Activated T-cell treated with anti-CD3 and anti-CD28 coated beads for 1 hour (primary cell): ENCODE measurements at places on chromosomes 7 and 10.

GRCh38 chr7:81473236-81473635, 296.6 kb downstream of the HGF start:
- DNase-seq = no peak

DNA sequence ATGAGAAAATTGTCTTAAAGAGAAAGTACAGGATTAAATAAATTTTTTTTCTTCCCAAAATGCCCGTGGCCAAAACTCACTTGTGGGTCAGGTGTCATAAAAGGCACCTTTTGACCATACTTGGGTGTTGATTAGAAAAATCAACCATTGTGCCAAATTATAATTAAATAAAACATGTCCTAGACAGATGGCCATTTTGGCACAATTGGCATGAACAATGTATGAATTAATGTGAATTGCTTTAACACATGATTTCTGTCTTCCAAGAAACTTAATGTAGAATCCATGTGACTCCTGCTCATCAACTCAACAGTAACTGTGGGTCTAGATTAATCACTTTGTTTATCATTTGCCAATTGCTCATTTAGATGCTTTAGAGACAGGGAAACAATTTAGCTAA, 64.0 kb downstream of the CSTF2T start:
- DNase-seq = no peak

- DNase-seq = no peak
Measured at GRCh38 chr7:15446280-15446679, 115.5 kb downstream of the AGMO start.

DNA sequence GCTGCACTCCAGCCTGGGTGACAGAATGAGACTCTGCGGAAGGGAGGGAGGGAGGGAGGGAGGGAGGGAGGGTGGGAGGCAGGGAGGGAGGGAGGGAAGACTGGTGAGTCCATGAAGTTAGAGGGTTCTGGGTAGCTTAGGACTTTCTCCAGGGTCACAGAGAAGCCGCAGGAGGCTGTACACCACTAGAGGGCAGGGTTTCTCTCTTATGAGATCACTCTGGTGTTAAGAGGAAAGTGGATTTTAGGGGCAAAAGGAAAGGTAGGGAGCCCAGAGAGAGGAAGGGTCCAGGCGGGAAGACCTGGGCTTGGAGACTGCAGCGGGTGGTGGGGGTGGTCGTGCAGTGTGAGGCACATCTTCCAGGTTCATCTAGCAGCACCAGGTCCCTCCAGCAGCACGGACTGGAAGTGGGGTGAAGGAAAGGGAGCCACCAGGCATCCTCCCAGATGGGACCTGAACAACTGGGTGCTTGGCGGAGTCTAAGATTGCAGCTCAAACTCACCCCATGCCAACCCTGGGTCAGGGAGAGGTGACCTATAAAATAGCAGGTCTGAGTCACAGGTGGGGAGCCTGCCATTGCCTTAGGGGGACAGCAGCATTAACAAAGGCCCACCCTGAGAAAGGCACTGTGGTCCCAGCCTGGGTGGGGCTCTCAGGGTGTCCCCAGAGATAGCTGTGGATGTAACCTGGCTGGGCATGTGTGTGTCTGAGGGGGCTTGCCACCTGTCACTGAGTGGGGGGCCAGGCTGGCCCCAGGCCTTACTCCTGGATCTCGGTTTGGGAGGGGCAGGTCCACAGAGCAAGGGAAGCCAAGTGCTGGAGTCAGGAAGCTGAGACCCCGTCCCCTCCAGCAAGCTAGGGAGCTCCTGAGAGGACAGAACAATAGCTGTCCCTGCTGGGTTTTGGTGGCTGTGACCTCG, 48.5 kb upstream of the SLC29A3 start:
- peak; percentile 9 for DNase-seq

- no peak for DNase-seq
Measured at GRCh38 chr7:41002741-41003610, 699.9 kb downstream of the INHBA start.

DNA sequence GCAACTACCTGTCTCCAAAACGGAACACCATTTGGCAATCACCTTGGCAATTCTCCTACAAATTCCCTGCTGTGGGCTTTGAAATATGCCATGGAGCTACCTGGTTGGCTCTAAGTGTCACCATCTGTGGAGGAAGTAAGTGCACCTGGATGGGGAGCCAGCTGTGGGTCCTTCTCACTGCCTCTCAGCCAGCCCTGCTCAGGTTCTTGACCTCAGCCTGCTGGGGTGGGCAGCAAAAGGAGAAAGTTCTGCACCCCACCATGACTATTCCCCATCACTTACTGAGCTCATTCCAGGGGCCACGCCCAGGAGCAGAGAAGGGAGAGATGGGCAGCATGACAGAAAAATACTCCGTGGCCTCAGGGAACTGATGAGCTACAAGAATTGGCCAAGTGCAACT, 158.7 kb downstream of the TNS3 start:
- no peak for DNase-seq

GRCh38 chr10:16477757-16478156, 40.9 kb downstream of the PTER start:
- DNase-seq = no peak

GRCh38 chr7:25732766-25733217, 419.2 kb upstream of the NFE2L3 start:
- DNase-seq = no peak

DNA sequence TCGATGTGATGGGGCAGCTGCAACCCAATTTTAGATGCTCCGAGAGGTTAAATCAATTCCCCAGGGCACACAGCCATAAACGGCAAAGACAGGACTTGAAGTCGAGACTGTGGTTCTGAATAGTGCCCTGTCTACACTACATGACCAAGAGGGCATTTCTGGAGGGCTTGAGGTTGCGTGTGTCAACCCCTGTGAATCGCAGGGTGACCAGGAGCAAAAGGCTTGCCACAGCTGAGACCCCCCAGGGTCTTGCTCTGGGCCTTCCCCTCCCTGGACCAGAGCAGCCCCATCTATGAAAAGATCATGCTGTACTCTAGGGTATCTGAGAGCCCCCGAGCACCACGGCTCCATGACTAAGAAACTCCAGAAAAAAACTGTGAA, 26.8 kb upstream of the RASGEF1A start:
- no peak for DNase-seq

- DNase-seq = no peak
Measured at GRCh38 chr10:132205650-132206376, 19.1 kb downstream of the DPYSL4 start.

DNA sequence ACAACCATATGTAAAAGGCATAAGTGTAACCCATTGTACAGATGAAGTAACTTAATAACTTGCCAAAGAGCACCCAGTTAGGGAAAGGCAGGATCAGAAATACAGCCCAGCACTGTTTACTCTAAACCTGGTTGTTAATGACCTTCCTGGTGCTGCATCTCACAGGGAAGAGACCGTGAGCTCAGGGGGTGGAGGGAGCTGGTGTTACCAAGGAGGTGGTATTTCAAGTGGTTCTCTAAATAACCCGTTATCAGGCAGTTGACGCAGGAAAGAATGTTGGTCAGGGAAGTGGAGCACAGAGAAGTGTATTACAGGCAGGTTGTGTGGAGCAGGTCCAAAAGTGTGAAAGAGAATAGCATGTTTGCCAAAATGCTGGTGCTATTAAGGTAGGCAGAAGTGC, 4.4 kb upstream of the ST7 start:
- DNase-seq = no peak

GRCh38 chr10:111151595-111152307, 74.9 kb downstream of the ADRA2A start:
- DNase-seq = no peak

GRCh38 chr10:102677331-102678067, 33.2 kb downstream of the TRIM8 start:
- DNase-seq = no peak

- DNase-seq = no peak
Measured at GRCh38 chr7:20064181-20064970, 152.8 kb downstream of the MACC1 start.

- DNase-seq = no peak
Measured at GRCh38 chr7:44733708-44734481, 14.8 kb upstream of the ZMIZ2 start.

DNA sequence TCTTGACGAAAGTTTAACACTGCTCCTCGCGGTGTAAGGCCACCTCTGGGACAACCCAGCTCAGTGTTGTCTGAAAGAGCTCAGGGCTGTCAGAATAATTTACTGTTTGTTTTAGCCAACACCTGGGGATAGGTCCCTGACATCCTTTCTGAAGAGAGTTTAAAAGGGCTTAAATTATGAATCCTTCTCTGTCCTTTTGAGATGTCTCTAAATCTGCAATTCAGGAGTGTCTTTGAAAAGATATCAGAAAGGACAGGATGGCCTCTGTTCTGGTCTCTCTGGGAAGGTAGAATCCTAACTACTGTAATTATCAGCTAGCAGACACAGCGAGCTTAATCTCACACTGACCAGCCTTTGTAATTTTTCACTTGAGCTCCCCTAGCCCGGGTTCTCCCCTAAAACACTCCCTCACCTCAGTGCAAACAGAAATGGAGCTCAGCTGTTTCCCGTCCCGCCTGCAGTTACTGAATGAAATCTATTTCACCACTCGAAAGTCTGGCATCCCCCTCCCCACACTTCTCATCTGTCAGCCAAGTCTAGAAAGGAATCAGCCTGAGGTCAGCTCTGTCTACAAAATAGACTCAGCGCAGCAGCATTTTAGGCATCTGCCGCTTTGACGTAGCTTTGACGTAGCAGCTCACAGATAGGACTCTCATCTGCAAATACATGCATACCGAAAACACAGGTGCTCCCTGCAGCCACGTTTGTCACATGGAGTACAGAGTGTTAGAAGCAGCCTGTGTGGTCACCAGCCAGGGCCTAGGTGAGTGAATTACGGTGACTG, 4.8 kb downstream of the DYNC2I1 start:
- no peak for DNase-seq

- DNase-seq = no peak
Measured at GRCh38 chr7:122750389-122750788, 47.7 kb upstream of the RNF148 start.

GRCh38 chr10:48895803-48896195, 43.8 kb downstream of the LRRC18 start:
- no peak for DNase-seq

GRCh38 chr7:66283003-66283920, 78.1 kb downstream of the TPST1 start:
- DNase-seq = no peak

DNA sequence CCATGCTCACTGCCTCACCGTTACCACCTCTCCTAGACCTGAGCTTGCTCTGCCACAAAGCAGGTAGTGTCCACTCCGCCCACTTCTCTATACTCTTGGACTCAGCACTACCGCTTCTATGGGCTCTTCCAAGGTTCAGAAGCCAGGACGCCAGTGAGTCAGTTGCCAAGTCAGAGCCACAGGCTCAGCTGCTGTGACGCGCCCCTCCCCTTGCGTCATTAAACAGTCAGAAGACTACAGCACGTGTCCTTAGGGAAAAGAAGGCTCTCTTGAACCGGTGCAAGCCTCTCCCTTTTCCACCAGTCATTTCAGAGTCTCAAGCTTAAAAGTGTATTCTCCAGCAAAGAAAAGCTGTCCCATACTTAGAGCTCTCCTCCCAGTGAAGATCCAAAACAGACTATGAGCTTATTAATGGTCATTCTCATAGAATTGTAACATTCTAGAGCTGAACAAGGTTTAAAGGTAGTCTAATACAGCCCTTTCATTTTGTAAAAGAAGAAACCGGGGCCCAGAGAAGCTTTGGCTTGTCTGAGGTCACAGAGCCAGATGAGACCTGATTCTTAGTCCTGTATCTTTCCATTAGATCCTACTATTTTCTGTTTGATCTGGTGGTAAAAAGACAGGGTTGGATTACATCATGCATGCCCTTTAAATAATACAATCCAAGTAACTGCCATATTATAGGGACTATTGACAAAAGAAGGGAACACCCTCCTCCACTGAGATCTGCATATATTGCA, 40.9 kb upstream of the MET start:
- DNase-seq = no peak
